Stimulated activated CD4-positive, alpha-beta T cell treated with anti-CD3 and anti-CD28 coated beads, Interleukin-12 subunit alpha, Interleukin-12 subunit beta, amount 100 ng/mL, for 4 hours (primary cell): ENCODE measurements at places on chromosomes 5 and 9.

DNA sequence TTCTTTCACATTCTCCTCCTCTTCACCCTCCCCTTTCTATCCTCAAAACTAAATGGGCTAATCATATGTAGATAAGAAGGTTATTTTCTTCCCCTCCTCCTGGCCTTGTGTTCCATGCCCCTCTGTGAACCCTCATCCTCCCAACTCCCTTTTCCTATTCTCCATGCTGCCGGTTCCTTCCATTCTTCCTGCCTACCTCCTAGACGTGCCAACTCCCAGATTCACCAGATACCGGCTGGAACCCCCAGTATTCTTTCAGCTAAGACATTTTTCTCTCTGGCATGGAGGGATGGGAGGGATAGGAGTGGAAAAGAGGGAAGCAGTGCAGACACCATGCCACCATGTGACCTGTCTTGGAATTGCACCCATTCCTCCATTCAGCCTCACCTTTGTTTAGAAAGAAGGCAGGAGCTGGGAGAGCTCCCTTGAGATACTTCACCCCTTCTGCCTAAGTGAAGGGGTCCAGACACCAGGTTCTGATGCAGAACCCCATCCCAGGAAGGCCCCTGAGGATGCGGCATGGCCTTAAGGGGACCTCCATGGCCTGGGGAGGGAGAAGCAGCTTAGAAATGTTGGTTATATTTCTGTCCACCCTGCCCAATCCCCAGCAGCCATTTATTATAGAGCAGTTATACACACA lies 4.8 kb downstream of the DNAJB5 start:
- DNase-seq, result no peak

DNA sequence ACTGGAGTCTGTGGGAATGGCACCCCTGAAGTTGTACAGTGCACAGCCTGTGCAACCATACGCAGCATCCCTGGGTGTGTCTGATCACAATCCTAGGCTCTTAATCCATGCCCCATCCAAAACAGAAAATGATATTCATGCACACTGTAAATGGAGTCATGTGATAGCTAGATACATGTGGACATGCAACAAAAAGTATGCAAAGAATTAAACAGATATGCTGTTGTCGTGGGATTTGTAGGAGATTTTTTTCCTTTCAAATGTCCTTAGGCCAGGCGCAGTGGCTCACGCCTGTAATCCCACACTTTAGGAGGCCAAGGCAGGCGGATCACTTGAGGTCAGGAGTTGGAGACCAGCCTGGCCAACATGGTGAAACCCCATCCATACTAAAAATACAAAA lies 36.1 kb downstream of the PRRX2 start:
- no peak for DNase-seq

DNA sequence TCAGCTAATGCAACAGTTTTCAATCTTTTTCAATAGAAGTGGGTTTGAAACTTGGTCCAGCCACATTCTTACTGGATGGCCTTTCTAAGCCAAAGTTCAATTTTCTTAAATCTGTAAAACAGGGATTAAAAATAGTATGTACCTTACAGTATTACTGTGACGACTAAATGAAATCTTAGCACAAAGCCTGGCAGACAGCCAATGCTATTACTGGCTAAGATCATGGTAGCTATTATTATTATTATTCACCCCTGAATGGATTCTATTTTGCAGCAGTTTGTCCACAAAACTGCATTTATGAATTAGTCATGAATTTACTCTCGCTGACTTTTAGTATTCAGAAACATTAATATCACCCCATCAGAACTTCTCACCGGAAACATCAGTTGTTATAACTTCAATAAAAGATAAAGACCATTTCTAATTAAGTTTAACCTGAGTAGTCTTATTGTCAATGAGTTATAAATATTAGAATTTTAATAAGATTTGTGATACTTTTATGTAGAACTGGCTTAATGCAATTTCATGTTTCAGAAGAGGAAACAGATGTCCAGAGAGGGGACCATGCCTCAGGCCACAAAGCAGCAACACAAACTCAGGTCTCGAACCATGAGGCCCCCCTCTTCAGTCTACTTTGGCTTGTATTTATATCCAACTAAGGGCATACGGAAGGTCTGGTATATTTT lies 468.2 kb downstream of the ARHGEF28 start:
- no peak for DNase-seq

- DNase-seq, result no peak
Measured at GRCh38 chr5:58629271-58630159, 46.6 kb downstream of the RAB3C start.

GRCh38 chr5:160287378-160288051 lies 24.8 kb downstream of the CCNJL start:
- DNase-seq, result no peak

- DNase-seq, result peak; percentile 48
Measured at GRCh38 chr5:116574367-116575325, at the start of gene SEMA6A. Gene SEMA6A, minus strand, starts transcription at chr5:116574823. Its CDS starts 69,879 bp downstream, at chr5:116504944.

DNA sequence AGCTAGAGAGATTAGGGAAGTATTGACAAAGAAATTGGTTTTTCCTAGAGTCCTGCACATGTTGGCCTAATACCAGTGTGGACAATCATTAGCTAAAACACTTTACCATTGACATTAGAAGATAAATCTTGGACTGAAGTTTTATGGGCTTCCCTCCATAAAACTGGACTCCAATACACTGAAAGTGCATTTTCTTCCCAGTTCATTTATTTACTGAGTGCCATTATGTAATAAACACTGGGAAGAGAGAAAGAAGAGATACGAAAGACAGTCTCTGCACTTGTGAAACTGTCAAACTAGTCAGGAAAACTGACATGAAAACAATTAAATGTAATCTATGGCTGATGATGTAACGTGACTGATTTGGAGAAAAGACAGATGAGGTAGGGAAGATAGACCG lies 539.3 kb downstream of the ZNF608 start:
- no peak for DNase-seq

DNA sequence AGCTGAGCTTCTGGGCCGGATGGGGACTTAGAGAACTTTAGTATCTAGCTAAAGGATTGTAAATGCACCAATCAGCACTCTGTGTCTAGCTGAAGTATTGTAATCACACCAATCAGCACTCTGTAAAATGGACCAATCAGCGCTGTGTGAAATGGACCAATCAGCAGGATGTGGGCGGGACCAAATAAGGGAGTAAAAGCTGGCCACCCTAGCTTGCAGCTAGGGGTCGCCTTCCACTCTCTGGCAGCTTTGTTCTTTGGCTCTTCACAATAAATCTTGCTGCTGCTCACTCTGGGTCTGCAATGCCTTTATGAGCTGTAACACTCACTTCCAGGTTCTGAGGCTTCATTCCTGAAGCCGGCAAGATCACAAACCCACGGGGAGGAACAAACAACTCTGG lies 354.0 kb downstream of the PRR16 start:
- DNase-seq, result no peak

- no peak for DNase-seq
Measured at GRCh38 chr5:81183811-81184748, 49.0 kb upstream of the CKMT2 start.

DNA sequence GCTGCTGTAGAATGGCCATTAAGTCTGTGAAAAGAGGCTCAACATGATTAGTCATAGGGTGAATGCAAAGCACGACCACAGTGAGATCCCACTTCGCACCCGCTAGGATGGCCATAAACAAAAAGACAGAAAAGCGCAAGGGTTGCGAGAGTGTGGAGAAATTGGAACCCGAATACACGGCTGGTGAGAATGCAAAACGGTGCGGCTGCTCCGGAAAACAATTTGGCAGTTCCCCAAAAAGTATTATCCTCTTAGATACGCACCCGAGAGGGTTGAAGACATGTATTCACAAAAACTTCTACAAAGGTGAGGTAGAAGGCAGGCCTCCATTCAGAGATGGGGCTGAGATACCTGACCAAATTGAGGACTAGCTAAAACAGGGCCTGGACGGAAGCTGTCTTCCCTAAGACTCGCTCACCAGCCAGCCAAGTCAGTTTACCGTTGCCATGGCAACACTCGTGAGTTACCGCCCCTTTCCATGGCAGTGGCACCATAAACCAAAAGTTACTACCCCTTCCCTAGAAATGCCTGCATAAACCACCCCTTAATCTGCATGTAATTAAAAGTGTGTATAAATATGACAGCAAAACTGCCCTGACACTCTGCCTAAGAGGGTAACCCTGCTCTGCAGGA lies 726 bp upstream of the PSMB7 start:
- no peak for DNase-seq

GRCh38 chr9:129554649-129555048 lies 66.3 kb downstream of the C9orf50 start:
- DNase-seq, result no peak

DNA sequence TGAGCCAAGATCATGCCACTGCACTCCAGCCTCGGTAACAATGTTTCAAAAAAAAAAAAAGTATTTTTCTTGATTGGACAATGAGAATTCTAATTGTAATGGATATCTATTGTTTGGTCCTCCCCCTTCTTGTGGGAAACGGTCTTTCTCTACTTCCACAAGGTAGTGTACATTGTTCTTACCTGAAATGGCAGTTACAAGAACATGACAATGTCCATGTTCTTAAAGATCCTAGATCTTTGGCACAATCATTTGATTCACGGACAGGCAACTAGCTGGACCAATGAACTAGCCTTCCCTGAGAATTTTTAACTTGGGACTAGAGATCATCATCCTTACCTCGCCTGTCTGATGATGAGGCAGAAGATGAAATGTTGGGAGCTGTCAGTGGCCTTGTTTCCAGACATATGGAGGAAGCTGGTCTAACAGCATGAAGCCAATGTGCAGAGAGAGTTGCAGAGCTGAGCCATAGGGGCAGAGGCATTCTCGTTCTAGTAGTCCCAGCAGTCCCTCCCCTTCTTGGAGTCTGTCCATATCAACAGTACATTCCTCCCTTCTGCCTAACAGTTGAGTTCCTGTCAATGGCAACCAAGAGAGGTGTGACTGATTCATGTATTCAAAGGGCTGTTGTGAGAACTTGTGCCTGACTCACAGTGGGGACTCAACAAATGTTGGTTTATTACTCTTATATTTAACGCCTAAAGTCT lies 2.1 kb upstream of the MARCHF6 start:
- DNase-seq, result no peak

DNA sequence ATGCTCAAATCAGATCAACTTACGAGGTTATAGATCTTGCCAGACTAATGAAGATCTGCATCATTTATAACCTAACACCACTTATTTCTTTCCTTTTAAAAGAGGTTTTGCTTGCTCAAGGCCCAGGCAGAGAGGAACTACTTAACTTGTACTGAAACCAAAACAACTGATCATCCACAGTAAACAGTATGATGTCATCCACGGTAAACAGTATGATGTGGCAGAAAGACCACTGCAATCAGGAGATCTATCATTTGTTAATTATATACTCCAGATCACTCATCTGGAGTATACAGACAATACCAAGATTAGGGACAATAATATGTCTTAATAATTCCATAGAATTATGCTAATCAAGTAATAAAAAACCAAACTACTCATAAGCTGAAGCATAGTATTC lies 116.8 kb downstream of the ADAMTS6 start:
- DNase-seq, result no peak

DNA sequence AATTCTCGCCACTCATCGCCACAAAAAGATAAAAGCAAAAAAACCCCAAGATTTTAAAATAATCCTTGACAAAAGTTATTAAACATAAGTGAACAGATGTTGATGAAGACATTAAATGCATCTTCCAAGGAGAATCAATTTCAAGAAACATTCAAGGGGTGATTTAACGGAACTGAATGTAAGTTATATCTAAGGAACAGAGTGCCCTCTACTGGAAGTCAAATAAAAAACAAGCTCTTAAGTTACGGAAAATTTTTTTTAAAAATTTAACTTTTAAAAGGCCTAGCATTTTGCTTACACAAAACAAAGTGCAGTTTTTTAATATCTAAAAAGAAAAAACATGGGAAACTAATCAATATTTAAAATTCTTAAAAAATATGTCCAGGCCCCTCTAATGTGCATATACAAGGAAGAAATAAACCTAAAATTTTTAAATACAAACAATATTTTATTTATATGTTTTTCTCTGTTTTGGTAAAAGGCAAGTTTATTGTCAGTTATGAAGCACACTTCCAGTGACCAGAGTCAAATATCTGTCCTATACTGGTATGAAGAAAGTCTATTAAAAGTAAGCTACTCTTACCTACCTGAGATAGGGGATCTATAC lies 28.0 kb downstream of the TEX10 start:
- DNase-seq, result no peak

- no peak for DNase-seq
Measured at GRCh38 chr5:81182396-81183390, 50.4 kb upstream of the CKMT2 start.

DNA sequence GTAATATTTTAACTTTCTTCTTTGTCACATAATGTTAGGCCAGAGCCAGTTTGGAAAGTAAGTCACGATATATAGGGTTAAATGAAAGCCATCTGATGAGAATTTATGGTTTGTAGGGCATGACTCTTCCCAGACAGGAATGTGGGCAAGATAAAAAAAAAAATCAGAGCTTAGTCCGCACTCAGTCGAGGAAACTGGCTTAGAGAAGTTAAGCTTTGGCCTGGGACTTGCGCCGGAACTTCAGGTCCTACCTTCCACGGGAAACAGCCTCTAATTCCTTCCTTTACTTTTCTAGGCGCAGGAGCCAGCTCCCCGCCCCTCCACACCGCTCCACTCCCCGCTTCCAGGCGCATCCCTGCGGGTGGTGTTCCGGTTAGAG lies 475 bp downstream of the DDX31 start:
- DNase-seq, result no peak

DNA sequence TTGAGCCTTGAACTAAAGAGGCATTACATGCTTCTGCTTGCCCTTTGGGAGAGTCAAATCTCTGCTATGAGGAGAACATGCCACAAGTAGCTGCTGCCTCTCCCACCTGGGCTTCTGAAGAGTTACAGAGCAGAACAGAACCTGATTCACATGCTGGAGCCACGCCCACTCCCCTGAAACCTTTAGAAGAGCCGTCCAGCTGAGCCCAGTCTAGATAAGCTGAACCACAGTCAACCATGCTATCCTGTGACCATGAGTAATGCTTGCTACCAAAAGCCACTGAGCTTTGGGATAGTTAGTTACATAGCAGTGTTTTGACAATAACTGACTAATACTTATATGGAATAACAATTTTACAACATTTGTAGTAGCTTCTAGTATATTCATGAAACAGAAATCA lies 111.0 kb upstream of the VCAN start:
- DNase-seq, result no peak
